Colonic mucosa (tissue), 4 donors: ENCODE measurements at places on chromosomes 3 and 15. TPM values are rescaled to one million over a fixed set of nuclear protein-coding genes. Genes with fewer than 3 reads are reported as not detected.

Gene SEMA3F
- 24.0 TPM for total RNA-seq

Gene CAMK1
- 16.5 TPM for total RNA-seq

Gene PLCD1
- 70.0 TPM for total RNA-seq

GRCh38 chr3:83514130-83514914 lies 1444.5 kb upstream of the CADM2 start:
- DNase-seq, result no peak

GRCh38 chr3:167936019-167936418 lies 159.7 kb downstream of the GOLIM4 start:
- DNase-seq, result no peak

DNA sequence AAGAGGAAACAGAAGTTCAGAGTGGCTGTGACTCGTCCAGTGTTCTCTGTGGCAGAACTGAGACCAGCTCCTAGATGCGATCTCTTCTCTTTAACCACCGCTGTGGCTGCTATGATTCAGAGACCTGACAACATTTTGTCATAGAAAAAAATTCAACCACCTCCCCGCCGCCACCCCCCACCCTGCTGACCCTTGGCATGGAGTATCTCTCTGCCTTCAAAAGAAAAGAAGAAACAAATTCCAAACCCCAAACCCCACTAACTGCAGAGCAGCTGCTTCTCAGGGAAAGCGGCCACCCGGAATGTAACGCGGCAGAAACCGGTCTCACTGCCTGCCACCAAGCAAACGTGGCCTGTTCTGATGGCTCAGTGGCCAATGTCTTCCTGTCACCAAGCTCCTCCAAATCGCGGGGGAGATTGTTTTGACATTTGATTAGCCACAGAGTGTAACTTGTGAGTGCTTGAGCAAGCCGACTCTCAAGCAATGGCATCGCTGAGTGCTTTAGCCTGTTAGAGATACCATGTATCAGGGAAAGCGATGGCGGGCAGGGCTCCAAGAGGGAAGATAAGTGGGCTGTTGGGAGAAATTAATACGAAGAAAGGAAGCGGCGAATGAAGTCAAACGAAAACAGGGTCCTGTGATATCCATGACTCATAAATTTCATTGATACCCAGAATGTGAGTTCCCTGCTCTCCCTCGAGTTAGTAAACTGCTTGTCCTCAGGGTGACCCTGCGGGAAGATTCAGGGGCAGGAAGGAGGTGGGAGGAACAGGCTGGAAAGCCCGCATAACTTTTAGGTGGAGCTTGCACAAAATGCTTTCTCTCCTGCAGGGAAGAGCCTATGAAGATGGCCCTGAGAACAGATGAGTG lies 44.8 kb upstream of the TLE3 start:
- DNase-seq, result no peak

DNA sequence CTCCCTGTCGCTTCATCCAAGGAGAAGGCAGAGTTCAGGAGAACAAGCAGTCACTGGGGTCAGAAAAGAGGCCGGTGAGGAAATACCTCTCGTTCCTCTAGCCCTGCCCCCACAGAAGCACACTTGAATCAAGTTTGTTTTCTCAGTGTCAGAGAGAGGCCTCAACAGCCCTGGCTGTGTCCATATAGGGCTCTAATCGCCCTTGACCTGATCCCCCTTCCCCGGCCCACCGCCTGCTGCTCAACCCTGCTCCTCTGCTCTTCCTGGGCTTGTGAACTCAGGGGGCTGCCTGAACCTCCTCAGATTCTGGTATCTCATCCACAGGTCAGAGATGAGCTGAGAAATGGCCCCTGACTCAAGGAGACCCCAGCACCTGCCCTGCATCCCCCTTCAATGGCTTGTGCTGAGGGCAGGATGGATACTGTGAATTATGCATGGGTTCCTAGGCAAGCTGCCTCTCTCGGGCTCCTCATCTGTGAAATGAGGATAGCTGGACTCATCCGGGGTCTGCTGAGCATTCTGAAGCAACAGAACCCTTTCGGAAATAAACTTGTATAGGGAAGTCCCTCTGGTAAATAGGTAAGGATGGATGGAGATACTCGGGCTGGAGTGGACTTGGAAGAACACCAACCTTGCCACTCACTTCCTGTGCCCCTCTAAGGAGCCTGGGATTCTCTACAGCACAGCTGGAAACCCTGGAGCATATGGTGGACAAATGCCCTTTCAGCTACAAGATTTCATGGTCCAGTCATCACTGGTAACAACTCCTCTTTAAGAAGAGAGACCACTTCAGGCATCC lies 147.5 kb downstream of the STT3B start:
- DNase-seq, result no peak

GRCh38 chr3:58749948-58750347 lies 83.4 kb upstream of the FAM3D start:
- no peak for DNase-seq

GRCh38 chr3:29527246-29527645 lies 246.4 kb downstream of the RBMS3 start:
- DNase-seq, result no peak
